HAP-1 (cell line): ENCODE measurements at places on chromosomes 7 and 10.

- DNase-seq = no peak
These were observed 82.2 kb downstream of the MDFIC start for GRCh38 chr7:115004121-115004520.

DNA sequence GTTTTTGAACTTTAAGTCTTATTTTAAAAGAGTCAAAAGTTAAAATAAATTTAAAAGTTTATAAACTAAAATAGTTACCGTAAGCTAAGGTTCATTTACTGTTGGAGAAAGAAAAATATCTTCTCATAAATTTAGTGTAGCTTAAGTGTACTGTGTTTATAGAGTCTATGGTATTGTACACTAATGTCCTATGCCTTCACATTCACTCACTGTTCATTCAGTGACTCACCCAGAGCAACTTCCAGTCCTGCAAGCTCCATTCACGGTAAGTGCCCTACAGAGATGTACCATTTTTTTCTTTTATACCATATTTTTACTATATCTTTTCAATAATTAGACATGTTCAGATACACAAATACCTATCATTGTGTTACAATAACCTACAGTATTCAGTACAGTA lies 97.6 kb downstream of the PTN start:
- DNase-seq = no peak

DNA sequence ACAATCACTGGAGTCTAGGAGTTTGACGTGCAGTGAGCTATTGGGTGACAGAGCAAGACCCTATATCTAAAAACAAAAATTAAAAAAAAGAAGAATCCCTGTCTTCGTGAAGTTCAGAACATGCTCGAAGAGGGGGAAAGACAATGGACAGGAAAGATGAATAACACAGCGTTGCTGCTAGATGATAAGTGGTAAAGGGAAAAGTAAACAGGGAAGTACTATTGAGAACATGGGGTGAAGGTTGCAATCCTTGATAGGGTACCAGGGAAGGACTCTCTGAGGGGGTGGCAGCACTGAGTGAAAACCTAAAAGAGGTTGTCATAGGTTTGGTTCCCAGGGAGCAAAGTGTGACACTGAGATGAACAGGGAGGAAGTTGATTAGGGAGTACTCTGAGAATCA lies 2.8 kb upstream of the ABRAXAS2 start:
- DNase-seq = no peak

GRCh38 chr10:68276224-68276623 lies 44.3 kb upstream of the ATOH7 start:
- no peak for DNase-seq

DNA sequence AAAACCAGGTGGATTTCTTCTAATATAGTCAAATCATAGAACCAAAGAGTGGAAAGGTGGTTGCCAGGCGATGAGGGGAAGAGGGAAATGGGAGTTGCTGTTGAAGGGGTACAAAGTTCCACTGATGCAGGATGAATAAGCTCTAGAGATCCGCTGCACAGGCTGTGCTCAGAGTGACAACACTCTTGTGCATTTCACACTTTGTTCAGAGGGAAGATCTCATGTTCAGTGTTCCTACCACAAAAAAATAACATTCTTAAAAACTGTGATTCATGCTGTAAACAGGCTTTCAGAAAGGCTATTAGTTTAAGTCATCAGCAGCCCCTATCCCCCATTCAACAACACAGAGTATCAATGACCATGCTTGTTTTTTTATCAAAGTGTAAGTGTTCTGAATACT lies 213.8 kb downstream of the COBL start:
- no peak for DNase-seq

- DNase-seq = no peak
These were observed 163.0 kb upstream of the TNS3 start for GRCh38 chr7:47744883-47745282.

DNA sequence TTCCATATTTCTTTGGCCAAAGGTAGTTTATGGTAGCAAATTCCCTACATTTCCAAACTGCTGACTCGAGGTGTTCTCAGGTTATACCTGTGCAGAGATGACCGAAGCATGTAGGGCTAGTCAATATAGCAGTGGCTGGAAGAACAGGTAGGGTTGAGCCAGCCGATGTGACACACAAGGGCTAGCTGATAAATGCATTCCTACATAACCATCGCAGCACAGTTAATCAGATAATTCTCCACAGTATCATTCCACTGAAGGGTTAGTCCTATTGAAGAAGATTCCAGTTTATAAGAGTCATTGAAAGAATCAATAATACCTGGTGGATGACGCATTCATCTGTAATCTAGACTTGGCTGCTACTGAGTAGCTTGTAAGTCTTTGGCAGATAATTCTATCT lies 220.0 kb downstream of the KIF20B start:
- no peak for DNase-seq

DNA sequence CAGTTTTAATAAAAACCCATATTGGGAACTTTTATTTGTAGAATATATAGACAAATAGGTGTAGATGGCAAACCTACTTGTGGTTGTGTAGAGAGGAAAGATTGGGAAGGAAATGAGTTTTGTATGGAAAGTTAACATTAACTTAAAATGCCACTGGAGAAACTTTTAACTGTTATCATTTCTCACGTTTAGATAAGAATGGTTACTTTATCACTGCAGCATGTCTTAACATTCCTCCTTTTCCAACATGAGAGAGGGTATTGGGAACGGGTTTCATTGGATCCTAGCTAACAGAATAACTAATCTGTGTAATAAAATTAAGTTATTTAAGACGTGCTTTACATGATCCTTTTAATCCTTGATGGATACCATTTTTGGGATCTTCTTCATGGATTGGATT lies 1.8 kb downstream of the LUC7L2 start:
- no peak for DNase-seq

GRCh38 chr7:69746383-69746782 lies 148.1 kb downstream of the AUTS2 start:
- DNase-seq = no peak

GRCh38 chr7:128042012-128042411 lies 10.8 kb upstream of the LRRC4 start:
- DNase-seq = no peak
